ENCODE measurements at places on chromosomes 2 and 18.
A peak's percentile ranks its signal among the peaks of the same experiment; 100 is the strongest.

DNA sequence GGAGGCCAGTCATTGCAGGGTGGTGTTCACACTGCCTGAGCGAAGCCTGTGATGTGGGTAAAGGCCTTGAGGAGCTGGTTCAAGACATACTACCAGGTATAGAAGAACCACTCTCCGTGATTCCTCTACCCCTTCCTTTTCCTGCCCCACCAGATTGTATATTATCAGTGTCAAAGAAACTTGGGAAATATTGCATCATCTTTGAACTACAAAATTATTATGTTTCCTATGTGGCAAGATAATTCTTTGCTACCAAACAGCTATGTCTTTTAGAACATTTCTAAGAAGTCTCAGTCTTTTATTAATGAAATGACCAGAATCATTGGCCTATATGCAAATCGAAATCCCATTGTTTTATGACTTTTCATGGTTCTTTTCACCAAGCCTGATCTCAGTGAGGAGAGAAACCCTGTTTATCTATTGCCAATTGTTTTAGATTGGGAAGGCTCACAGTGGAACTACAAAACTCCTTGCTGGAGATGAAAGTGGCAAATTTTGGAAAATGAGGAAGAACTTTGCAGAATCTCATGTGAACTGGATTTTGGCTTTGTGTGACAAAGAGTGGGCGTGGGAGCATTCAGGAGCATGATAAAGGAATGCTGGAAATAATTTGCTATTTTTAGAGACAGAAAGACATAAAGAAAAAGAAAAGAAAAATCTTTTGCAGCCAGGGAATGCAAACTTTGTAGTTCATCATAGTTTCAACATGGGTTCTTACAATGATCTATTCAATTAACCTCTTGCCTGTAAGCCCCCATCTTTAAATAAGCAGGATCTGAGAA lies 286.9 kb downstream of the INSIG2 start:
- no peak for DNase-seq

DNA sequence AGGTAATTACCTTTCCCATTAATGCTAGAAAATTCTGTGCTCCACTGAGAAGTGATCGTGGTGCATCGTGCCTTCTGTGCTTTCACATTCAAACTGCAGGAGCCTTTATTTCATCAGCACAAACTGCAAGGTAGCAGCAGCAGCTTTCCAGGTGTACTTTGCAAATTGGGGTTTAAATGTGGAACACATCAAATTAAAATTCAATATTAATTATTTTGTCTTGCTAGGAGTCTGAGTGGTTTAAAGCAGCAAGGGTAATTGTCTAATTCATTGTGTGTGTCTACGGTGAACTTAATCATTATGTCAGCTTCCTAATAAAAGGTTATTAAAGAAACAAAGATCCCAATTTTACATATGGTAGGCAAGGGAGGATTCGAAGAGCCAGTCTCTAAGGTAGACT lies 180.8 kb upstream of the ATP5MC3 start:
- no peak for DNase-seq

DNA sequence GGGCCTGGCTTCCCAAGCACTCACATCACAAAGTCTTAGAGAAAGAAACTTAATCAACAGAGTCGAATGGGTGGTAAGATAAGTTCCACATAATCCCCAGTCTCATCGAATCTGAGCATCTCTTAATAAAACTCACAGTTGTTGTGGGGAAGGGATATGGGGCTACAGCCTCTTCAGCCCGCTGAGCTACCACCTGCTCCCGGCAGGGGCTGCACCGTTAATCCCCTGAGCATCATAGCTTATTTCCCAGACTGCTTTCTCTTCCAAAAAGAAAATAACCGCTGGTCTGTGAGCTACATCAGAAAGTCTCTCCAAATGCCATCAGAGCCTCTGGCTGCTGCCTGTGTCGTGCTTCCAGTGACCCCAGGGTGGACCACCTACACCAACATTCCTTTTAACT lies 139.4 kb upstream of the CELF4 start:
- DNase-seq: no peak

- peak; percentile 9 for DNase-seq
These were observed 4.2 kb upstream of the IL1R1 start for GRCh38 chr2:102138331-102138730.

DNA sequence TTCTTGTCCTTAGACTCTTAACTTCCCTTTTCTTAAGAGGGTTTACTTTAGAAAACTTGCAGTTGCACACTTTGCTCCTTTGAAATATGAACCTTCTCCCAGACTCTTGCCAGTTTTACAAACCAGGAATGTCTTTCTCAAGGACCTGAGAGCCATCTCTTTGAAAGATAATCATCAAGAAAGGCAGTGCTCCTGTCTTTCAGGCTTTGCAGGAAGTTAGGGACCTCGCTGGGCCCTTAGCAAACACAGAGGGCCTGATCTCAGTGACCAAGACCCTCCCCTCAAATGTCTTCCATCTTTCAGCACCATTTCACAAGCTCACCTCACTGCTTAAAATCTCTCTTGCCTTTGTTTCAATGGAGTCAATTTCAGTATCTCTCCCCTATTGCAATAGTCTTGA lies 32.0 kb upstream of the NYAP2 start:
- DNase-seq: no peak

DNA sequence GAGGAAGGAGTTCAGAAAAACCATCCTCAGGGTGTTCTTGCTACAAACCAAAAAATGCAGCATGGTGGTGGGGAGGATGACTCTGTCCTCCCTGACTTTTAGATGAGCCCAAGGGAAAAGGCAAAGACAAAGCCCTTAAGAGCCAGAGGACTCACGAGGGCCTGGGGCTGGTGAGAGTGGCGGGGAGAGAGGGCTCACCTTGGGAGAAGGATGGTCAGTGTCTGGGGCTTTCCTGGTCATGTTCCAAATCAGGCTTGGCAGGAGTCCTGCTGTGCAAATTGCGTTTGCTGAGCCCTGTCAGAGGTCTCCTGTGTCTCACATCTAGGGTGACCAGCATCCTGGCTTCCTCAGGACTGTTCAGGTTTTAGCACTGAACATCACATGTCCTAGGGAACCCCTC lies 4.7 kb downstream of the UGT1A1 start:
- no peak for DNase-seq

GRCh38 chr2:75140288-75140687 lies 59.0 kb downstream of the TACR1 start:
- DNase-seq: no peak

DNA sequence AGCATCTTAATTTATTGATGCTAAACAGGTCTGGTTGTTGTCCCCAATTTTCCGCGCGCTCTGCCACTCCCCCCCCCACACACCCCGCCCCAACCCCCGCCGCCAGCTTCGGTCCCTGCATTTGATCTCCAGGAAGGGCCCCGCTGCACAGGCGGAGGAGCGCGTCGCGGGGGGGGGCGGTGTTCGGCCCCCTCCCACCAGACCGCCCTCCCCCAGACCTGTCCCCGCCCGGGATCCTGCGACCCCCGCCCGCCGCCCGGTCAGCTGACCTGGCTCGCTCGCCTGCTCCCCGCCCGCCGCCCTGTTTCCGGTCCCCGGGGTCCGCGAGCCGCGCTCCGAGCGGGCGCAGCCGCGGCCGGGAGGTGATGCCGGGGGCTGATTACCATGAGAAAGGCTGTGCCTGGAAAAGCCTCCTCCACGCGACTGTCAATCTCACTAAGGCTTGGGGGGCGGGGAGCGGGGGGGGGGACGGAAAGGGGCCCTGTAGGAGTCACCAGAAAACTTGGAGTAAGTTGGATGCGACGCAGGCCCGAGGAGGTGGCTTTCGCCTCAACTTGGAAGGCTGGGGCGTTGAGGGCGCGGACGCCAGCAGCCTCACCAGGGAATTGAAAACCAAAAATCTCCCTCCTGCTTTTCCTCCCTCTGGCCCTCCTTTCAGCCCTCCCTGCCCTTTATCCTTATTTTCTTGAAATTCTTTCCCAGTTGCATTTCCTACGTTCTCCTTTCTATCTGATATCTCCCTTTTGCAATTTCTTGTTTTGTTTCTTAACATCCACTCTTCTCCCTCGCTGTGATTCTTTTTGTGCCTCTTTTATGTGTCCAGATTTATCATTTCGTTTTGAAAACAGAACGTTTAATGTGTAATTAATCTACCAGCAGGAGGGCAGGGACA lies 4.4 kb upstream of the ZEB2 start:
- DNase-seq: no peak

GRCh38 chr2:178425255-178425827 lies 25.6 kb downstream of the PRKRA start:
- DNase-seq: no peak

- no peak for DNase-seq
These were observed 171.2 kb downstream of the CMPK2 start for GRCh38 chr2:6694555-6694954.
